ENCODE measurements at places on chromosomes 12 and 14.

- no peak for DNase-seq
Measured at GRCh38 chr12:116955382-116956021, 44.8 kb downstream of the FBXW8 start.

DNA sequence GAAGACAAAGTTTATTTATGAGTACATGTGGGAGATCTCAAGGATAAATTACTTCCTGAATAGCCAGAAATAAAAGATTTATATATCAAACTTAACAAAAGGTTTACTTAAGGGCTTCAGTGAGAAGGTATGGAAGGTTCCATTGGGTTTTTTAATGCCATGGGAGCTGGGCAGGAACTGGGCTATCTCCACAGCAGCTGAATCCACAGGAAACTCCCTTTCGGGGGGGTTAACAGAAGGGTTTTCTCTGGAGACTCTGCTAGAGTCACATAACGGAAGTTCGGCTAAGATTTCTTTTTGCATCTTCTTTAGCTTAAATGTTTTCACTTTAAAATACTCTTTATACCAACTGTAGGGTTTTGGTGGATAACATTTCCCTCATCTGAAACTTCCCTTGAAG is 113.5 kb downstream of the UNC79 start:
- no peak for DNase-seq

DNA sequence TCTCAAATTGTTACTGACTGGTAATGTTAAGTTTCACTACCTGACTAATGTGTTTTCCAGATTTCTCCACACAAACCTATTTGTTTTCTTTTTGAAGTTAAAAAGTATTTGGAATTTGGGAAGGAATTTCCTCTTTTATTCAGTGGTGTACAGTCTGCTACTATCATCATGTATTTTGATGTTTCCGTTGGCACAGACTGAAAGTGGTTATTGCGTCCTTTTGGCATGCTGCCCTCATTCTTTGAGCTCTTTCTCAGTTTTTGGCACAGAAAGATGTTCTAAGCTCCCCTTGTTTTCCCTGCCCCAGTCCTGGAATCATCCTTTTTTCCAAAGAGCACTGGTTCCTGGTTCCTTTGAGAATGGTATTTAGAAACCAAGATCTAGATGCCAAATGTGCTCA is 31.4 kb upstream of the RTRAF start:
- peak; percentile 45 for DNase-seq

- DNase-seq: no peak
Measured at GRCh38 chr12:76124456-76124855, 40.0 kb upstream of the NAP1L1 start.

DNA sequence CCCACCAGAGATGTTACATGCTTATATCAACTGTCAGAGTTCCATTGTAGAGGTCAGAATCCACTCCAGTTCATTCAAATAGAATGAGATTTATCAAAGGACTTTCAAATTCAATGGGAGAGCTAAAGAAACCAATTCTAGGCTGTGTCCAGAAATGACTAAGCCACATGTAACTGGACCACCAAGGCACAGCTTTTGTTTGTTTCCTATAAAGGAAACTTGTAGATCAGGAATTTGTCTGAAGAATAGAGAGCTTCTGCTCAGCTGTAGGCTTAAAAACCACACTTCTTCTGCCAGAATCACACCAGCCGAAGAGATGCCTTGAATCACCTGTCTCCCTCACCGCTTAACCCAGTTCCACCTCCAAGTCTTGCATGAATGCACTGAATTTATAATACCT is 134.0 kb upstream of the NEDD1 start:
- no peak for DNase-seq

DNA sequence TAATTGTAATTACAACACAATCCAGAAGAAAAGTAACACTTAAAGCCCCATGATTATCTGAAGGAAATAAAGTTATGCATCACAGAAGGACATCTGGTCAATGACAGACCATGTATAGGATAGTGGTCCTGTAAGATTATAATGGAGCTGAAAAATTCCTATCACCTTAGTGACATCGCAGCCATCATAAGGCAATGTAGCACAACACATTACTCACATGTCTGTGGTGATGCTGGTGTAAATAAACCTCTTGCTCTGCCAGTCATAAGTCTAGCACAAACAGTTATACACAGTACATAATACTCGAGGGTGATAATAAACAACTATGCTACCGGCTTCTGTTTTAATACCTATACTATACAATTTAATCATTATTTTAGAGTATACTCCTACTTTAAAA is 11.2 kb downstream of the ATG2B start:
- DNase-seq: no peak

DNA sequence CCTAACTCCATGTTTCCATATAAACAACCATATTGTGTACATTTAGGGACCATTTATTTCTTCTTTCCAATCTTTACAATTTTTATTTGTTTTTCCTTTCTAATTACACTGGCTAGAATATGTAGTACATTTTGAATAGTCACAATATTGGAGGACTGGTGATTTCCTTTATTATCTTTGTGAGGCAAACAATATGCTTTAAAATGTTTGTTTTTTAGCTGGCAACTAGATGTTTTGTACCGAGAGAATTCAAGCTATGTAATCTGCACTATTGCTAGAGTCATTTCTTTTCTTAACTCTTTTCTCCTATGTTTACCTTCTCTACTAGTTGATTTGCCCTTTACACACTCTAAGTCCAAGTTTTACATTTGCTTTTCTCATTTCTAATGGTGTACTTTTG is 13.3 kb upstream of the NTN4 start:
- no peak for DNase-seq

- no peak for DNase-seq
Measured at GRCh38 chr14:61671082-61671481, 24.2 kb upstream of the HIF1A start.

- no peak for DNase-seq
Measured at GRCh38 chr12:78651755-78652154, 212.8 kb upstream of the SYT1 start.

GRCh38 chr12:80381121-80381520 is 62.9 kb upstream of the PTPRQ start:
- no peak for DNase-seq

GRCh38 chr12:6827437-6827911 is 733 bp upstream of the P3H3 start:
- DNase-seq: peak; percentile 86

- no peak for DNase-seq
Measured at GRCh38 chr14:21933681-21934080, 260.1 kb upstream of the OR4E1 start.

DNA sequence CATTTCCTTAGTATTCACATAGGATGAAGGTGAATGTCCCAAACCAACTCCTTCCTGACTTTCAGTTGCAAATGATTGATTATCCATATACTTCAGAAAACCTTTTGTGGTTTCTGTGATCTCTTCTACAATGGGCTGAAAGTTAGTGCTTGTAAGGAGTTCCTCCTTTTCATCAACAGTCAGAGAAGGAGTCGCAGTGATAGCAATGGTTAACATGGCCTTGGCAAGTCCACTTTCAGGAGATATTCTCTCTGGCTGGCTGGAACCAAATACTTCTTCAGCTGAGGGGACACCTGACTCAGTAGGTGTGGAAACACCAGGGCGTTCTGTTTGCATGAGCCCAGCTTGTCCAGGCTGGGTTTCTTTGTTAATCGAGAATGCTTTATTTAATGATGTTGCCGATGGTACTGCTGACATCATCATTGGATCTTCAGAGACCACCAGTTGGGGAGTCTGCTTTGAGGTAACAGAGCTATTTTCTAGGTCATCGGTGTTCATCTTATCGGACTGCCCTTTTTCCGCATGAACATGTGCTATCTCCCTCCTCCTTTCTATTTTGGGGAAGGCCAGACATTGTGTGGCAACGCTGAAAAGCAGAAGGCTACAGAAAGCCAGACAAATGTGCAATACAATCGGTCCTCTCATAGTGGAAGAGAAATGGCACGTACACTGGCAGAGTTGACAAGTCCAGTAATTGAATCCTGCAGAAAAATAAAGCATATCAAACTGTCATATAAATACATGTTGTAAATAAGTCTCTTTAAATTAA is 13.1 kb downstream of the ARMH4 start:
- no peak for DNase-seq

GRCh38 chr14:65006261-65006721 is 19.6 kb downstream of the FNTB start:
- no peak for DNase-seq

DNA sequence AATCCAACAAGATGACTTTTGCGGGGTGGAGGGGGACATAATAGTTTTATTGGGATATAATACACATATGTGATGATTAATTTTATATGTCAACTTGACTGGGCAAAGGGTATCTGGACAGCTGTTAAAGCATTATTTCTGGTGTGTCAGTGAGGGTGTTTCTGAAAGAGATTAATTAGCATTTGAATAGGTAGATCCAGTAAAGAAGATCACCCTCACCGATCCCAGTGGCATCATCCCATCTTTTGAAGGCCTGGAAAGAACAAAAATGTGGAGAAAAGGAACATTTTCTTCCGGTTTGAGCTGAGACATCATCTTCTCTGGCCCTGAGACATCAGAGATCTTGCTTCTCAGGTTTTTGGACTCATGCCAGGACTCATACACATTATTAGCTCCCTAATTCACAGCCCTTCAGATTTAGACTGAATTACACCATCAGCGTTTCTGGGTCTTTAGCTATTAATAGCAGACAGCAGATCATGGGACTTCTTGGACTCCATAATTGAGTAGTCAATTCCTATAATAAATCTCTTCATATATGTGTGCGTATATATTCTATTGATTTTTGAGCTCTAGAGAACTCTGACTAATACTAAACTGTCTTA is 283.6 kb downstream of the PCNX1 start:
- DNase-seq: no peak

- no peak for DNase-seq
Measured at GRCh38 chr14:102903889-102904512, 18.5 kb upstream of the AMN start.

- DNase-seq: no peak
Measured at GRCh38 chr12:55687746-55688145, 20.0 kb downstream of the ITGA7 start.

GRCh38 chr14:51006781-51007211 is 62.5 kb upstream of the PYGL start:
- DNase-seq: peak; percentile 77

GRCh38 chr12:26614011-26614616 is 218.9 kb downstream of the ITPR2 start:
- DNase-seq: peak; percentile 39

DNA sequence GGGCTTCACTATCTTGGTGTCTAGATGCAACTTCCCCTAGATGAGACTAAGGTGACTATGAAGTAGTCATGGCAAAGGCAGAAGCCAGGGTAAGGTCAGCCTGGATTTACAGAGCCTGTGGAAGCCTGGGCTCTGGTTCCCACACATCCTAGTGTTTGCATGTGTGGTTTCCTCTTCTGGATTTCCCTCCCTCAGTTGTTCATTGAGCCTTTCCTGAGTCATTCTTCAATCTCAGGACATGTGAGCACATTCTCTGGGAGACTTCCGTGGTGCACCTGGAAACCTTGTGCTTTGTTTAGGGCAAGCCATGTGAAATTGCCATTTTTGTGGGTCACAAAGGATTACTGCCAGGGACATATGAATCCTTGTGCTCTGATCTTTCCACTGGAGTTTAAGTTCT is 236.6 kb downstream of the C12orf75 start:
- no peak for DNase-seq

- peak; percentile 55 for DNase-seq
Measured at GRCh38 chr12:88893801-88894200, 313.5 kb upstream of the KITLG start.

GRCh38 chr12:95116341-95116740 is 42.9 kb upstream of the NR2C1 start:
- no peak for DNase-seq

DNA sequence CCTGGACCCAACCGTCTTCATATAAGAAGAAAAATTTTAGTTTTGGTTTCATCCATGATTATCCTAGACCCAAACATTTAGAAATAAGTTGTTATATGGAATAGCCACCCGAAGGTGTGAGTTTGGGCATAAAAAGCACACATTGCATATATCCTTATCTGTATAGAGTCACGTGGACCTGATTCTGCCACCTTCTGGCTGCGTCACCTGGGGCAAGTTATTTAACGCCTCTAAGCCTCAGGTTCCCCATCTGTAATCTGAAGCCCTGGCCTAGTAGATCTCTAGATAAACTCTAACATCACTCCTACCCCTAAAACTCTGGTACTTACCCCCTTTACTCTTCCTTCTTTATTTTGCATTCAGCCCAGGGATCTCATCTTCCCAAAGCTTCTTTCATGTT is 14.3 kb upstream of the KRT5 start:
- no peak for DNase-seq

- no peak for DNase-seq
Measured at GRCh38 chr12:130127532-130127911, 34.7 kb upstream of the FZD10 start.

DNA sequence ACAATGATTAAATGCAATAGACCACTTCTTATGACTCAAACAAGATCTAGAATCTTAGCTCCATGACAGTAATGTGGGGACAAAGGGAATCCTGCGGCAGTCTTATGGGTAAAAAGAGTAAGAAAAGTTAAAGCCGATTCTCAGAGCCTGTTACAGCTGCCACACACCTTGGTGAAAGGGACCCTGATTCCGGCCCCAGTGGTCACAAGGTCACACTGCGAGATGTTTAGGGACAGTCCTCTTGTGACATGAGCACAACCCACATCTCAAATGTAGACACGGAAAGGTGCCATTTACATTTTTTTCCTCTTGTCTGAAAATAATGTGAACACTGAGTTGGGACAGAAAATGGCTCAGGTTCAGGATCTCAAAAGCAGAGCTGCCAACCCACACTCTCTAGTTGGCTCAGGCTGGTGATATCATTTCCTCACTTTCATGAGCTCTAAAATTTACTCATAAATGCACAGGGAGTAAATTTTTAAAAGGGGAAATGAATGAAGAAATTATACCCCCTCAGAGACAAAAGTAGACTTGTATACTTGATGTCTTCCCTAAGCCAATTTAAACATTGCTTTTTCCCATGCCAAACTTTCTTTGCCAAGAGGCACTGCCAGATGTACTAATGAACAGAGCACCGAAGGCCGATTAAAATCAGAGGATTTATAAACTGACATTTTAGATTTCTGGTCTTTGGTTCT is 113.1 kb upstream of the OVCH1 start:
- DNase-seq: no peak

DNA sequence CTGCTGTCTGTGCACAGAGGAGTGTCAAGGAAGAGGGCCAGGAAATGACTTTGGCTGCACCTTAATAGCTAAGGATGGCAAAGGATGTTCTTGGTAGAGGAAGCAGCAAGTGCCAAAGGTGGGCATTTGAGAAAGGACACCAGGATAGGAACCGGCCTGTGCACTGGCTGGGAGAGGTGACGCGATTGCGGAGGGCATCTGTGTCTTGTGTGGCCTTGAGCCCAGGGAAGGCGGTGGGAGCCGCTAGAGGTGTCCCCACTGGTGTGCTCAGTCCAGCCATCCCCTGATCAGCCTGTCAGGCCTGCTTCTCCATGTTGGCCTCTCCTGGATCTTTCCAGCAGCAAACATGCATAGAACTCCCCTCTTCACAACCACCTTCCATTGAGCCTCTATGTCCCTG is 30.2 kb downstream of the PAPLN start:
- DNase-seq: no peak

GRCh38 chr14:100027771-100028490 is 37.3 kb upstream of the EVL start:
- peak; percentile 54 for DNase-seq

GRCh38 chr14:89027097-89027740 is 202.8 kb downstream of the TTC8 start:
- DNase-seq: peak; percentile 48

GRCh38 chr14:102571043-102571442 is 21.4 kb upstream of the RCOR1 start:
- no peak for DNase-seq

- DNase-seq: no peak
Measured at GRCh38 chr12:130754234-130754901, 38.3 kb upstream of the RIMBP2 start.

GRCh38 chr14:101082436-101083384 is 179.2 kb upstream of the RTL1 start:
- no peak for DNase-seq

- DNase-seq: no peak
Measured at GRCh38 chr12:101351682-101352081, 55.9 kb downstream of the ARL1 start.

Data from fibroblast of upper back skin (primary cell).